ENCODE measurements at places on chromosomes 2 and 18.

DNA sequence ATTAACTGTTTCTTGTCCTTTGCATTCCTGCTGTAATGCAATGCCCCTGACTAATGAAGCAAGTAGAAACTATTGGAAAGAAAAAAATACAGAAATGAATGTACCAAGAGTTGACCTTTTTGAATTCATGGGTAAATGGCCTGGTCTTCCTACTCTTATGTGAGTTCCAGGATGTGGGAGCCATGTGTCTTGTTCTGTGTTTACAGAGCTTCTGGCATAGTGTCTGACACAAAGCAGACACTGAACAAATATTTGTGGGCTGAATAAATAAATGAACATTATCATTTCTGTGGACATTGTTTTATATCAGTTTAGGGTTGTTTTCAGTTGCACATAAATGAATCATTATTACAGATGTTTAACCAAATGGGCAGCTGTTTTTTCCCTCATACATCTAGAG is 155.5 kb downstream of the CD8B2 start:
- no peak for DNase-seq

DNA sequence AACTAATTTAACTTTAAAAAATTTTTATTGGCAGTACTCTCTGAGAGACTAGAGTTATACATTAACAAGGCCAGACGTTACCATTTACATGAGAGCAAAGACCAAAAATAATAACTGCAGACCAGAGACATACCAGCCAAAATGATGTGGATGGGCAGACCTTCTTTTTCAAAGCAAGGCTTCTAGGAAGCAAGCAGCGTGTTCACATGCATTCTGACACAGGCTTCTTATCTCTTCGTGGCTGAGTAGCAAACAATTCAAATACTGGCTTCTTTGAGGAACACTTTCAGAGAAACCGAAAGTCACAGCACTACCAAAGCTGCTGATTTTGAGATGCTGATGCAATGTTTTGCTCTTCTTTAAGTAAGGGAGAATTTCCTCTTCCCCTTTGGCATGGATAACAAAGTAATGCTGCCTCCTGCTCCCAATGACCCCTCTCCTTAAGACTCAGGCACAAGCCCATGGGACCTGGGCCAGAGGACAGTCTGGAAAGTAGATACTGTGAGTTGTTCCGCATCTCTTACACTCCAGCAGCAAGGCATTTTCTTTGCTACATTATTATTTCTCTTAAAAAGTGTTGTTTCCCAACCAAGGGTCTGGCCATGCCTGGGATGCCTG is 181.9 kb downstream of the MREG start:
- no peak for DNase-seq

- no peak for DNase-seq
These were observed 976.2 kb upstream of the FANCL start for GRCh38 chr2:59217360-59217759.

- DNase-seq = no peak
These were observed 8.6 kb upstream of the MREG start for GRCh38 chr2:216021768-216022565.

DNA sequence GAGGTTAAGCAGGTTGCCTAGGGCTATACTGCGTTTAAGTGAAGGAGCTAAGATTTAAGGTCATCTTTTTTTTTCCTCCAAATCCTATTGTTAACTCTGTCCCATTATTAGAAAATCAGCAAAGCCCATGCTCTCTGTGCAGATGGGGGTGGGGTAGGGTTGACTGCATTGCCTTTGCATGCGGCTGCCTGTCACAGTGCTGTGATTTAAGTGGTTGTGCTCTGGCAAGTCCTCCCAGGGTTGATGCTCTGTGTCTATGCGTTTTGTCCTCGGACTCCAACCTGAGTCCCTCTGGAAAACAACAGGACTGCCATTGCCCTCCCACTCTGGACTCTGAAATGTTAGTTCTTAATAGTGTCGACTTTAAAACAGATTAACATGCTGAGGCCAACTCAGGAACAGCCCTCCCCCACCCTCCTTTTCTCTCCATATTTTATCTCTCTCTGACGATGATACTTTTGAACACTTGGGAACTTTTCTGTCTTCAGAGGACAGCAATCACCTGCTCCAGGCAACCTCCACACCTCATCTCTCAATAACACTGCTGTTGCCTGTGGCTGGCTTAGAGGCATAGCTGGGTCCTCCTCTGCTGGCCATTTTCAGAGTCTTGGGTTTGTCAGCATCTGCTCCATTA is 5.8 kb downstream of the FHOD3 start:
- no peak for DNase-seq

DNA sequence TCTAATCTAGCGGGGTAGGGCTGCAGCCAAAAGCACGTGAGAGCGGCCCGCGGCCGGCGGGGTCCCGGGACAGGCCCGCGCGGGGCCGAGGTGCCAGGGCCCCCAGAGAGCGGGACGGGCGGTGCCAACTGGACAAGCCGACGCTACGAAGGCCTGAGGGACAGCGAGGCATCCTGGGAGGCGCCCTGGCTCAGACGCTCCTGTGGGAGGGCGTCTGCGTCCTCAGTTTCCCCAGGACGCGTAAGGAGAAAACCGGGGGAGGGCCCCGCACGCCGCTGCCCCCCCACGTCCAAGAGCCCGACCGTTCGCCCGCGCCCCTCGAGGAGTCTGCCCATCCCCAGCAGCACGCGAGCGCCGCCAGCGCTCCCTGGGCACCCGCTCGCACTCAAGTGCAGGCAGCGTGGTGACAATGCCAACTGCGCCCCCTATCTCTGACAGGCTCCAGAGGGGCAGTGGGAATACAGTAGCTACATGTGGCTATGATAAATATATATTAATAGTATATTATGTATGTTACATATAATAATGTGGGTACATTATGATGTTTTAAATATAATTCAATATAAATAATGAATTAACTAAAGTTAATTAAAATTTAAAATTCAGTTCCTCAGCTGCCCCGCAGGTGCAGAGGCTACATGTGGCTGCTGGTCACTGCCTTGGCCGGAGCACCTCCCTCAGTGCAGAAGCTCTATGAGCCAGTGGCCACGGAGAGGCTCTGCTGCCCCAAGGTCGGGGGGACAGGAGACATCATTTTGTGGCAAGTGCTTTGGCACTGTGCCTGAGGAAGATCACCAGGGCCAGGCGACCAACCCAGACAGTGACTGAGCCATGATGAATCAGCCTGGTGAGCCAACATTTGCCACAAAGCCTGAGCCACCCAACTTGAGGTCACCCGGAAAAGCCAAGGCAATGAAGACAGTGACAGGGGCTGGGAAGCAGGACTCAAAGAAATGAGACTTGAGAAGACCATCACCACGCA is 5.5 kb upstream of the SFT2D3 start:
- DNase-seq = peak; percentile 56

DNA sequence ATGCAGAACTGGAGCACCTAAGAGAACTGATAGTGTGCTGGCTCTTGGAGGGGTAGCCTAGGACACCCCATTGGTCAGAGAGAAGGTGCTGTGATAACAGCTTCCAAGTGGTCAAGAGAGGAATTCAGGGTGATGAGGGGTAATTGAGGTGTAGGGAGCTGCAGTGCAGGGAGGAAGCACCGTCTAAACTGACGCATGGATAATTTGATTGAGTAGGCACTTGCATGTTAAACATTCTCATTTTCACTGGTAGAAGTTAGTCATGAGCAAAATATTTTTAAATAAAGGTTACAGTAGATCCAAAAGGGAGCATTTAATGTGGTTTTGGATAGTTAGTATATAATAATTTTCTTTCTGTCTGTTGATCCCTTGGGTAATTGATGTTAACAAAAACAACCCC is 155.1 kb upstream of the TCF4 start:
- no peak for DNase-seq

- no peak for DNase-seq
These were observed 63.5 kb downstream of the DCC start for GRCh38 chr18:52403291-52404021.

DNA sequence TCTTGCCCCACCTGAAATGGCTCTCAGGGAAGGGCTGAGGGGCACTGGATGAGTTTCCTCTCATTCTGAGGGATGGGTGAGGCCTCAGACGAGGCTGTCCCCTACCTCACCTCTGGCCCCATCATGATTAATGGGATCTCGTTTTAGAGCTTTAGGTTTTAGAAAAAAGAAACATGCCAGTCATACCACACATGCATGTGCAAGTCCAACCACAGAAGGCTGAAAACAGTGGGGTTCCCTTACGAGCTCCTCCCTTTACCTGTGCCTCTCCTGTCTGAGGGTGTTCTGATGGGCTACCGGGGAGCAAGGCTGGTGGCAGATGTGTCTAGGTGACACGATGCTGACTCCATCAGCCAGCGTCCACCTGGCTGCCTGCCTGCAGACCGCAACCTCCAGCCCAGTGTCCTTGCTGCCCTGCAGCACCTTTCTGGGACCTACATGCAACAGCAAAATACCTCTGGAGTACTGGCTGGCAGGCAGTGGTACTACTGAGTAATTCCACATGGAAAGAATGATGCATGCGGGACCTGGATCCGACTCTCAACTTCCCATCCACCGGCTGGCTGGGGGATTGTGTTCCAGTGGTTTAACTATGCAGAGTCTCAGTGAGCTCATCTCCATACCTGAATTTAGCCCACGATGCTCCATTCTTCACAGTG is 9.1 kb upstream of the LYPD6B start:
- no peak for DNase-seq

GRCh38 chr2:194104687-194105086 is 1552.3 kb upstream of the SLC39A10 start:
- DNase-seq = peak; percentile 2

- DNase-seq = no peak
These were observed 269.2 kb downstream of the FIGN start for GRCh38 chr2:163466331-163467250.

- no peak for DNase-seq
These were observed 184.2 kb downstream of the KCNJ3 start for GRCh38 chr2:154882725-154883124.

GRCh38 chr18:61039251-61039650 is 294.0 kb upstream of the CDH20 start:
- no peak for DNase-seq

GRCh38 chr2:45301307-45302277 is 292.3 kb upstream of the SIX2 start:
- no peak for DNase-seq

GRCh38 chr2:3728104-3729054 is 25.0 kb downstream of the DCDC2C start:
- no peak for DNase-seq

DNA sequence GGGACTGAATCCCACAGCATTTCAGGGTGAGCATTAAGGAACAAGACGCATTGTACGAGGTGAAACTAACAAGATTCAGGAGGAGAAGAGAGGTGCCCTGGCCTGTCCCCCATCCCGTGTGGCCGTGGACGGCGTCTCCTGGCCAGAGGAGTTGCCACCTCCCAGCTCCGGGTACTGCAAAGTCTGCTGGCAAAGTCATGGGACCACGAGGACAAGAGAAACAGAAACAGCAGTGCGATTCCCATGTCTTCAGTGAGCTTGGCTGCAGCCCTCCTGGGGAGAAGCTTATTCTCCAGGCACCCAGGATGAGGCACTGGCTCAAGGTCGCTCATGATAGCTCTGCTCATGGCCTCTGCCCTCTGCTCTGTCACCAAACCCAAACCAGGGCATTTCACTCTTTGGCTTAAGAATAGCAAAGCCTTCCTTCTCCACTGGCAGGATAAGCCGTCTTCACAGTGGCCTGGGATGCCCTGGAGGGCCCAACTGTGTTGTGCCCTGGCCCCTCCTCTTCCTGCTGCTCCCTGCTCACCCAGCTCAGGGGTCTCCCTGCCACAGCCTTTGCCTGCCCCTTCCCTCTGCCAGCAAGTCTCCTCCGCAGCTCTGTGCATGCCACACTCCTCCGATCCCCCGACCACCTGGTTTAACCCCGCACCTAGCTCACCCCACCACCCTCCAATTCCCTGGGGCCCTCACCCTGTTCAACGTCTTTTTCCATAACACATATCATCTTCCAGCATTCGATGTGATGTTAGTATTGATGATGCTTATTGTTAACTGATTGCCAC is 144.8 kb downstream of the PXDN start:
- no peak for DNase-seq

DNA sequence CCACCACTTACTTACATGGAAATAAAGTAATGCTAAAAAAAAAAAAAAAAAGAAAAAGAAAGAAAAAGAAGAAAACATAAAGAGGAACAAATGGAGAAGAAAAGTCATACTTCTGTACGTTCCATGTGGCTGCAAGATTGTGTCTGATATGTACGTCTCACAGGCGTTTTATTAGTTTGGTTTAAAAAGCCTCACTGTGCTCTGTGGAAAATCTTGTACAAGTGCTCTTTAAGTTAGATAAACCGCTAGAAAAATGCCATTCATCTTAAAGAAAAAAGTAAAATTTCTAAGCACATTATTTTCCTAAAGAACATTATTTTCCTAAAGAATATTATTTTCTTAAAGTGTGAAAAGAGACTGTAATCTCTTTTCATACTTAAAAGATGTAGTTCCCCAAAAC is 165.1 kb downstream of the ZNF521 start:
- DNase-seq = no peak

- peak; percentile 50 for DNase-seq
These were observed 85.5 kb upstream of the PGAP1 start for GRCh38 chr2:197011801-197012641.
